NCI-H774 (cell line): ENCODE measurements at places on chromosomes 1 and 21.

GRCh38 chr1:226541631-226542622 lies 6.6 kb upstream of the STUM start:
- peak; percentile 27 for DNase-seq

DNA sequence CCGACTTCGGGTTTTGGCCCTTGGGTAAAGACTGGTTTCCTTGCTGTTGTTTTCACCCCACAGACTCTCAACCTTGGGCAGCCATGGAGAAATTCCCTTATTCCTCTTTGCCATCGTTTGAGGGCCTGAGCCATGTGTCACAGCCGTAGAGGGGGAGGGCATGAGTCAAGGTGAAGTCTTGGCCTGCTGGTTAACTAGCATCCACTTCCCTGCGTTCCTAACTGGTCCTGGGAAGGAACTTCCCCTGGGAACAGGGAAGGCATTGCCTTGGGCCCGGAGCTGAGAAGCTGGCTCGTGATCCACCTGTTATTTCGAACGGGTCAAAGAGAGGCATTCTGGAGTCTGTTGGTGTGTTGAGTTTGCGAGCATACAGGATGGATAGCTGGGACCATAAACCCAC lies 464.9 kb downstream of the CAMTA1 start:
- no peak for DNase-seq

GRCh38 chr21:34531399-34531798 lies 19.4 kb upstream of the KCNE1 start:
- no peak for DNase-seq

GRCh38 chr1:178946416-178946815 lies 75.5 kb upstream of the ANGPTL1 start:
- no peak for DNase-seq

GRCh38 chr1:147515045-147515869 lies 26.0 kb upstream of the BCL9 start:
- peak; percentile 84 for DNase-seq

DNA sequence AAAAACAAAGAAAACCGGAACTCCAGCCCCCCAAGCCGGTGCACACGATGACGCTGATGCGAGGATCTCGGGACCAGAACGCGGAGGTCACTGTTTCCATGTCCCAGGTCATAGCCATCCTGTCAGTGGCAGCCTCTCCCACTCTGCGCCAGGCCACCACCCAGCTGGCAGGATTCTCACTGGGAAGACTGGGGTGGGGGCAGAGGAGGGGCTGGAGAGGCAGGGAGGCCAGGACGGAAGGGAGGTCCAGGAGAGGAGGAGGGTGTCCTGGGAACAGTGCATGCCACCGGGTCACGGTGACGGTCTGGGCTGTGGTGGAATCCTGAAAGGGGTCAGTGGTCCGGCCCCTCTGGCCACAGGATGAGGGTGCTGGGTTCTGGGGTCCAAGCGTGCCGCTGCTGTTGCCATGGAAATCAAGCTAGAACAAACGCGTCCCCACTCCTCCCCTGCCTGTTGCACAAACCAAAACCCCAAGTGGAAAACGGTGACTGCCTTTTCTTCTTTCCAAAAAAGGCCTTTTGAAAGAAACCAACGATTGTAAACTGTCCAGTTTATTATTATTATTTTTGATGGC lies 26.1 kb downstream of the MRPL37 start:
- no peak for DNase-seq

- no peak for DNase-seq
These were observed 9.6 kb downstream of the CLEC20A start for GRCh38 chr1:178487070-178487615.

DNA sequence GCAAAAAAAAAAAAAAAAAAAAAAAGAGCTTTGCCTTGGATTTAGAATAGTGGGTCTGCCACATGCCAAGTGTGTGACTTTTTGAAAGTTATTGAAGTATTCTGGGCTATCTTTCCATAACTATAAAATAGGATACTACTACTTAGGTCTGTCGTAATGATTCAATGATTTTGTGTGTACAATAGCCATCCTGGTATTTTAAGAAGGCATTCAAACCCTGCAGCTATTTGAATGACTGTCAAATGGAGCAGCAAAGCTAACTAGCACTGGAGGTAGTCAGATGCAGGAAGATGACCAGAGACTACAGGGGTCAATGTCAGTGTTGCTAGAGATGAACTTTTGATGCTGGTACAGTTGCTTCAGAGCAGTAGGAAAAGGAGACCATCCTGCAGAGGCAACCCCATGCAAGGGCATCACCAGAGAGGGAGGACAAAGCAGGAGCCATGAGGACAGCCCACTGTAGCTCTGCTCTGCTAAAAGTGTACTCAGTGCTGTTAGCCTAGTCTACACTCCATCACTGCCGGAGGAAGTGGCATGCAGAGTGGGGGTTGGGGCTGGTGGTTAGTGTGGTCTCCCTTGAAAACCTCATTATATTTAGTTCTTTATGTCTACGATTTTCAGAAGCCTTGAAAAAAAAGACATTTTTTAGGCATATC lies 29.0 kb downstream of the DUSP10 start:
- no peak for DNase-seq

DNA sequence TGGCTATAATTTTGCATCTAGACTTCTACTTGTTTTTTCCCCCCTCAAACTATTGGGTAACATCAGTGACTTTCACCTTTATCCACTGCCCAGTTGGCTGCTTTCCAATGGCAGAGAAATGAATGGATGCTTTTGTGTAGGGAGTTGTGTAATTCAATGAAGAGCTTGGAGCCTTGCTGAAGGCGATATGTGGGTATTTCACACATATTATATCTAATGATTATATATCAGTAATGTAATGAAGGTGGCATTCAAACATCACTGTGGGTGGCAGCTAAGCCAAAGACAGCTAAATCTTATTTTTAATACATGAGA lies 81.2 kb downstream of the TGFB2 start:
- no peak for DNase-seq

DNA sequence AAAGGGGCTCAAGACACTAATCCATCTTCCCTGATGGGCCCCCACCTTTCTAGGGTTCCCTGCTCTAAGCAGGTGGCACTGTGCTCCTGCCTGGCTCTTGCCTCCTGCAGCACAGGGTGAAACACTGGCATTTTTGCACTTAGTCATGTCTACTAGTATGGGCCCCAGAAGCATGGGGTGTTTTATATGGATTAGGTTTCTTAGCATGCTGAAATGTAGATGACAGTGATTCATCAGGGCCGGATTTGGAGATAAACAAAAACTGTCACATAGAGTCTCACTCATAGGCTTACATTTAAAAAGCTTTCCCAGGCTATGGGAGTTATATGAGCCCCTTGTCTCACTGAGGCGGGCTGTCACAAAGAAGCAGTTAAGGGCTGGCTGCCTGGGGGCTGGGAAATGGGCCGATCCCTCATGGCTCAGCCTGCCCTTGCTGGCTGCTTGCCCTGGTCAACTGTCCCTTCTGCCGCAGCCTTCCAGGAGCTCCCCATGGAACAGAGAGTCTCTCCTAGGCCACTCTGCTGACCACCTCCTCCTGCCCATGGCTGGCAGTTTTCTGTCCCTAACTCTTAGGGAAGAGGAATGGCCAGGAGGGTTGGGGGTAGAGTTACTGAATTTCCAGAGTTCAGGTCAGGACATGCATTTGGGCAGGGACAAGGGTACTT lies 6.5 kb downstream of the GALNT2 start:
- no peak for DNase-seq

DNA sequence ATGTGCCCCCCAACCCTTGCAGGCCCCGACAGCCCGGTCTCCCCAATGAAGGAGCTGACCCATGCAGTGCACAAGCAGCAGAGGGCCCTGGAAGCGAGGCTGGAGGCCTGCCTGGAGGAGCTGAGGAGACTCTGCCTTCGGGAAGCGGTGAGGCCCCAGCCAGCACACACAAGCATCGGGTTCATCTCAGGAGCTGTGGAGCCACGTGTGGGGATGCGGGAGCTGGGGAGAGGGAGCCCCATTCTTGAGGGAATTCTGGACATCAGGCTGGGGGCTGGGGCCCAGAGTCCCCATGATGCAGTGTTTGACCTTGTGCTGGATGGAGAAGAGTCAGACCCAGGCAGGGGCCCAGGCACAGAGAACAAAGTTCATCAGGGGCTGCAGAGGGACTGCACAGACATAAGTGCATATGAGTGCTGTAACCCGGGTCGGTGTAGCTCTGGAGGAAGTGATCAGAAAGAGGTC lies 4.8 kb downstream of the INAVA start:
- no peak for DNase-seq

DNA sequence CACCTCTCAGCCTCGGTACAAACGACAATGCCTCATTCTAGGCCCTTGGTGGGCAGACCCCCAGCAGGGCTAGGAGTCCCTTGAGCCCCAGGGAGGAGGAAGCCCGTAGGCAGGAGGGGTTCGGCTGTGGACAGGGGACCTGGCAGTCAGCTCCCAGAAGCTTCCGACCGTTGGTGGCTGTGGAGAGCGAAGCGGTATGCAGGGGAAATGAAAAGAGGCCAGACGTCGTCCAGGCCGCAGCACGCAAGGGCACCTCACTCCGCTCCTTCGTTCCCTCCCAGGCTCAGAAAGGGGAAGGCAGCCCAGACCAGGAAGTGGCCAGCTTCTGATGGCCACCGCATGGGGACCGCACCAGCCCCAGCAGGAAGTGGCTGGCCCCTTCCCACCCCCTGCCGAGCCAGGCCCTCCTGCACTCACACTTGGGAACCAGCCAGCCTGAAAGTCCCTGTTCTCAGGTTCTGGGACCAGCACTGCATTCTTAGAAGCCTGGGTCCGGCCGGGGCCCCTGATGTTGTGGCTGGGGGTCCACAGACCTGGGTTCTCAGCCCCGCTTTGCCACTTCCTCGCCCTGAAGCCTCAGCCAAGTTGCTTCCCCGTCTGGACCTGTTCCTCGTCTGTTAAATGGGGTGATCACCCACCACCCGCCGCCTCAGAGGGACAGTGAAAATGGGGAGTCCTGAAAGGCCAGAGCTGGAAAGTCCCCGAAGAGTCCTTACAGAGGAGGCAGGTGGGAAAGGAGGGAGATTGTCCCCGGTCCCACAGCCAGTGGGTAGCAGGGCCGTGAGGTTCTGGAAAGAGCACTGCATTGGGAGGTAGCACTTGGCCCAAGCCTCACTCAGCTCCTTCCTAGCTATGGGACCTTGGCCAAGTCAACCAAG lies 104.0 kb upstream of the RUNX3 start:
- DNase-seq = no peak

GRCh38 chr1:44598167-44598566 lies 76.1 kb downstream of the TMEM53 start:
- no peak for DNase-seq

GRCh38 chr1:22296701-22297591 lies 154.0 kb upstream of the WNT4 start:
- no peak for DNase-seq

GRCh38 chr1:237858992-237859391 lies 31.7 kb downstream of the ZP4 start:
- DNase-seq = no peak

DNA sequence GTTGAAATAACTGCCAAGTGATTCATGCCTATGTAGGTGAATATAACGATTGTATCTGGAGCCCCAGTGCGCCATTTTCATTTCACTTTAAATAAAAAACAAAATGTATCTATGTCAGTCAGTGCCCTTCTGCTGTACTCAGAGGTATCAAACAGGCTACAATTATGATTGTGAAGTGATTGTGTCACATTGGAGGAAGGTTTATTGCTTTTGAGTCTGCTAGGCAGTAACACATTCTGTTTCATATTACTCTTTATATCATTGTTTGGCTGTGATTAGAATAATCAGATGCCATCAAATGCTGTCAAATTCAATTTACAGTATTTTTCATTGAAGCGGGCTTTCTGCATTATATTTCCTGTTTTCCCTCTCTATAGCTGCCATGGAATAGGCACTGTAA lies 171.9 kb downstream of the KCTD3 start:
- no peak for DNase-seq

GRCh38 chr1:101105877-101106276 lies 80.3 kb upstream of the DPH5 start:
- no peak for DNase-seq

DNA sequence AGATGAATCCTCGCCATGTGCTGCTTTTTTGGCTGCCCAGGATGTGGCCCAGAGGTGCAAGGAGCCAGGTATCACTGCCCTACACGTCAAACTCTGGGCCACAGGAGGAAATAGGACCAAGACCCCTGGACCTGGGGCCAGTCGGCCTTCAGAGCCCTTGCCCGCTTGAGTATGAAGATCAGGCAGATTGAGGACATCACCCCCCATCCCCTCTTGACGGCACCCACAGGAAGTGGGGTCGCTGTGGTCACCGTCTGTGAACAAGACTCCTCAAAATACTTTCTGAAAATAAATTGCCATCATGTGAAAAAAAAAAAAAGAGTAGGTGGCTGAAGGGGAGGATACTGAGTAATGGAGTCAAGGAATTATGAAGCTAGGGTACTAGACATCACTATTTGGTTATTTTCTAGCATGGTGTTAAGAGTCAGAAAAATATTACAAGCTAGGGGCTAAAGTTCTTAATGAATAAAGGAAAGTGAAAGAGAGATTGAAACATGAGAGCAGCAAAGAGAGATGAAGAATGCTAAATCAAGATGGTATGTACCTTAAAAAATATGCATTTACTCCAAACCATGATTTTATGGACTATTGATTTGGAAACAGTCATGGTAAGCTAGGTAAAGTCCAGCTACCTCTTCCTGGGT lies 84.9 kb downstream of the CLEC20A start:
- DNase-seq = no peak

DNA sequence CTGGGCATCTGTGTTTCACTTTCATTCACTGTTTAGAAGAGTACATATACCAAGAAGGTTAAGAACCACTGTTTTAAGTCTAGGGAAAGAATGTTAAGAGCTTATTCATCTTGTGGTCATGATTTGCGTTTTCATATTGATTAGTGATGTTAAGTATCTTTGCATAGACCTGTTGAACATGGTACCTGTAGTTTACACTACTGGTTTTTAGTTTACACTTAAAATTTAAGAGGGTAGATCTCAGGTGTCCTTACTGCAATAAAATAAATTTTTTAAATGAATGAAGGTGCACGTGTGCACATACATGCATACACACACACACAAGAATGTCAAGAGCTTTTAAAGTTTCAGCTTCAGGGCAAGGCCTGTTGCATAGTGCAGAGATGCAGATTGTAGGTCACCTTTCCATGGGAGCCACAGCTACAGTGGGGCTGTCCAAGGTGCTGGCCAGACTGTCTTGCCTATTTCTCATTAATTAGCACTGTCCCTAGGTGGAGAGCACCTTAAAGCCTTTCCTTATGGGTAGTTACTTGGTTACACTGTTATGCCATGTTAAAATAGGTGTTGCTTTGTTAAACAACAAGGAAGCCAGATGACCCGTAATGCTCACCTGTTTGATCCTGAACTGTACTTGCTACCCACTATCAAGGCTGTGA lies 543.0 kb upstream of the DAB1 start:
- no peak for DNase-seq

GRCh38 chr1:183435497-183435896 lies 17.3 kb upstream of the NMNAT2 start:
- no peak for DNase-seq

DNA sequence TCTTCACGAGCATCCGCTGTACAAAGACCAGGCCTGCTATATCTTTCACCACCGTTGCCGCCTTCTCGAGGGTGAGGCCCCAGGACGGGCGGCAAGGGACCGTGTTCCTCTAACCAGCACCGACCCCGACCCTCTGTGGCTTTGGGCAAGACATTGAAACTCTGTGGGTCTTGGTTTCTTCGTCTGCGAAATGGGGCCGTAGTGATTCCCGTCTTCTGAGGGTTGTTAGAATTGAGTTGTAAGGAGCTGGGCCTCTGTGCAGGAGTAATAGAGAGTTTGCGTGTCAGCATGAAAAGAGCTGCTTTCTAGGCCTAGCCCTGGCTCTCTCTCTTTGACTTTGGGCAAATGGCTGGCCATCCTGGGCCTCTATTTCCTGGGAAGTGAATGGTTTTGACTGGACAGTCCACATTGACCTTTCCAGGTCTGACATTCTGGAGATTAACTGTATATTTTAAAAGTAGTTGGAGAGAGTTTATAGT lies 591 bp downstream of the MRPL37 start:
- DNase-seq = no peak
